Stimulated activated CD8-positive, alpha-beta memory T cell treated with anti-CD3 and anti-CD28 coated beads, Interleukin-7, amount 100 ng/mL, for 24 hours (primary cell): ENCODE measurements at places on chromosomes 6 and 20.

DNA sequence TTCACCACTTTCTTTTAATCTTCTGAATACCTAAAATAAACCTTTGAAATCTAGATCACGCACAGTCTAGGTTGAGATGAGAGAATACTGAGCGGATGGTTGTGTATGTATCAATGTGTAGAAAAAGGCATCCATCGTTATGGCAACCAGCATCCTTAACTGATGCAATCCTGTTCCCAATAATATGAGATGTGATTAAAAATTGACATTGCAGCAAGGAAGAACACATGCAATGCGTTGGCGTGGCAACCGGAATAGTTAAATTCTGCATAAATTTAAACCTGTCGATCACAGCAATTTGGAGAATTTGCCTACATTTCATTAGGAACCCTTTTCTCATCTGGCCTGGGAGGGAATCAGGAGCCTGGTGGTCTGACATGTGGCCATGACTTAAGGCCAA lies 1.3 kb upstream of the L3MBTL1 start:
- no peak for DNase-seq

GRCh38 chr6:26375270-26375669 lies 7.6 kb upstream of the BTN2A2 start:
- no peak for DNase-seq

DNA sequence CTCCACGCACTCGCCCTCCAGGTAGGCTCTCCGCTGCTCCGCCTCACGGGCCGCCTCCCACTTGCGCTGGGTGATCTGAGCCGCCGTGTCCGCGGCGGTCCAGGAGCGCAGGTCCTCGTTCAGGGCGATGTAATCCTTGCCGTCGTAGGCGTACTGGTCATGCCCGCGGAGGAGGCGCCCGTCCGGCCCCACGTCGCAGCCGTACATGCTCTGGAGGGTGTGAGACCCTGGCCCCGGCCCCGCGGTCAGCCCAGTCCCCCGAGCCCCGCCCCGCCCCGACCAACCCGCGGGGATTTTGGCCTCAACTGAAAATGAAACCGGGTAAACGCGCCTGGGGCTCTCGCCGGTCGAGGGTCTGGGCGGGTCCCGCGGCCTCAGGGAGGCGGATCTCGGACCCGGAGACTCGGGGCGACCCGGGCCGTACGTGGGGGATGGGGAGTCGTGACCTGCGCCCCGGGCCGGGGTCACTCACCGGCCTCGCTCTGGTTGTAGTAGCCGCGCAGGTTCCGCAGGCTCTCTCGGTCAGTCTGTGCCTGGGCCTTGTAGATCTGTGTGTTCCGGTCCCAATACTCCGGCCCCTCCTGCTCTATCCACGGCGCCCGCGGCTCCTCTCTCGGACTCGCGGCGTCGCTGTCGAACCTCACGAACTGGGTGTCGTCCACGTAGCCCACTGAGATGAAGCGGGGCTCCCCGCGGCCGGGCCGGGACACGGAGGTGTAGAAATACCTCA lies 598 bp downstream of the HLA-B start:
- DNase-seq, result no peak

DNA sequence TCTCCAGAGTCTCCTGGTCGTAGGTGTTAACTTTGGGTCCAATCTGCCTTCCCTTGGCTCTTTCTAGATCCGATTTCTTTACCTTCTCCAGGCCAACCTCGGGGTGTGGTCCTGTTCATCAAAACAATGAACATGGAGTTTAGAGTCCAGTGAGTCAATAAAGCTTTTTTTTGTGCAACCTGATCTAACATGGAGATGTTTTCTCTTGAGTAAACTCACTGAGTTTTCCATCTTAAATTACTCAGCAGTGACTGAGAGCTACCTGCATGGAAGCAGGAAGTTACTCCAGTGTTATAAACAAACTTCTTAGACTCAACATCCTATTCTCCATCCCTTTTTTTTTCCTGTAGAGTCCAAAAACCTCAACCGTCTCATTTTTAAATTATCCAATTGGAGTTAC lies 14.9 kb upstream of the SLC22A1 start:
- DNase-seq, result no peak

GRCh38 chr20:58447511-58448391 lies 58.7 kb downstream of the VAPB start:
- peak; percentile 4 for DNase-seq

- no peak for DNase-seq
Measured at GRCh38 chr6:28209753-28210535, 15.1 kb upstream of the ZSCAN9 start.

DNA sequence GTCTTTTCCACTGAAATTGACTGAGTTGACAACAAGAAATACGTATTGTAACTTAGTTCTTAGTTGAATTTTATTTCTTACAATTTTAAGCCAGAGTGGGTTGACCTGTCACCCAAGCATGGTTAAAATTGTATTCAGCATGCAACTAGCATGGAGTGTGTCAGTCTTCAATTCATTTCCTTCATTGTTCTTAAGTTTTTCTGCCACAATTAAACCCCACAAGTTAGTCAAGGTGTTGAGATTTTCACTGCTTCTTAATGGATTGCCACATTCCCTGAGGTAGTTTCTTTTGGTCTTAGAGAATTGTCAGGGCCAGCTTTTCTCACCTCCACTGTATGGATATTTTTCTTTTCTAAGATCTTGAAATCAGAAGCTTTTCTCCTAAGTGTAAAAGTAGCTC lies 2.1 kb downstream of the PTPN1 start:
- DNase-seq, result no peak

GRCh38 chr6:147116056-147116455 lies 88.2 kb upstream of the STXBP5 start:
- DNase-seq, result no peak

DNA sequence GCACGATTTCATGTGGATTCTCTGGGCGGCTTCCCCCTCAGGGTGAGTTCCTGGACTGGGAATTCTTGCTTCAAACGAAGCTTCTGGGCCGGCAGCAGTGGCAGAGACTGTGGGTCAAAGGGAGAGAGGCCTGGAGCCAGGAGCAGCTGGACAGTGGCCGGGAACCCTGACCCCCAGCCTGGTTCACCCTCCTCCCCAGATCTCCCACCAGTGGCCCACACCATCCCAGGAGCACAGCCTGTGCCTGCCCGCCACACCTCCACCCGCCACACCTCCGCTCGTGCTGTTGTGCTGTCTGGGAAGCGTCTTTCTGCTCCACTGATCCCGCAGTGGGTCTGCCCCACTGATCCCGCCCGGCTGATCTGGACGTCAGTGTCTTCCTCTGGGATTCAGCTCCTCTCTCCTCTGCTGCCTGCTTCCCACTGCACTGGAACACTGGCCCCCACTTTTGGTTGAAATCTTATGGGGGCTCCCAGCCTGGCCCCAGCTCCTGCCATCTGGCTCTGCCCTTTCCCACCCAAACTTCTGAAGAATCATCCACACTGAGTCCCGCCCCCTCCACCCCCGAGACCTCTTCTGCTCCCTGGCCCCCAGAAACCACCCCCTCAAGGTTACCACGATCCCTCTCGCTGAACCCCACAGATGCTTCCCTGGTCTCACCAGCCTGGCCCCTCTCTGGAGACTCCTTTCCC lies 9.8 kb downstream of the ZBP1 start:
- no peak for DNase-seq

DNA sequence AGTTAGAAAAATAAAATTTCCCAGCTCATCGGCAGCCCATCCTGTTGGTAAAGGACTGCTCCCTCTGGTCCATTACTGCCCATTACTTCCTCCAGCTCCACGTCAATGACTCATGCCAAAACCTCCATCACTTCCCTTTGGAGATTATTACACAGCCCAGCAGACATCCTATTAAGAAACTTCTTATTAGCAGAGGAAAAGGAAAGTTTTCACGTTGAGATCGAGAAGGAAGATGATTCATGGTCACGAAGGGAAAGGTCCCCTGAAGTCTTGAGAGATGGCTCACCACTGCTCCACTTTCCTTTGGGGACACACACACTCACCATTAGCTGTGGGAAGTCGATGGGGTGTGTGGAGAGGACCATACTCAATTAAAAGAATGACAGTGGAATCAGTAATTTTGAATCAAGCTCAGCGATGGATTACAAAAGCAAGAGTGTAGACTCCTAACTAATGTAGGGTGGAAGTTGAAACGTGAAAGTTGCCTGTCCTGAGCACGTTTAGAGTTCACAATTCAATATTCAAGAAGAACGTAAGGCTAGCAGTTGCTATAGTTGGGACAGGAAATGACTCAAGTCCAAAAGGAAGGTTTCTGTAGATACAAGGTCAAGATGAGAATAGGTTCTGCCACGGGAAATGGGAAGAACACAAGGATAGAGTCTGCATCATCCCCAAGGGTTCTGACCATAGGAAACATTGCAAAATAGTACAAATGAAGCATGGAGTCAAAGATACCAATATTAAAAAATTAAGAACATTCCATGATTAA lies 21.6 kb downstream of the SASH1 start:
- no peak for DNase-seq

GRCh38 chr6:70079241-70079640 lies 212.9 kb downstream of the COL19A1 start:
- DNase-seq, result no peak

- DNase-seq, result peak; percentile 53
Measured at GRCh38 chr6:129709769-129710449, at the start of gene ARHGAP18. ARHGAP18 (minus strand) TSS chr6:129710177; CDS start chr6:129710136, 41 bp downstream.

- no peak for DNase-seq
Measured at GRCh38 chr20:15857173-15857784, 716.0 kb downstream of the KIF16B start.

- DNase-seq, result no peak
Measured at GRCh38 chr6:110265273-110265672, 85.0 kb downstream of the CDC40 start.

DNA sequence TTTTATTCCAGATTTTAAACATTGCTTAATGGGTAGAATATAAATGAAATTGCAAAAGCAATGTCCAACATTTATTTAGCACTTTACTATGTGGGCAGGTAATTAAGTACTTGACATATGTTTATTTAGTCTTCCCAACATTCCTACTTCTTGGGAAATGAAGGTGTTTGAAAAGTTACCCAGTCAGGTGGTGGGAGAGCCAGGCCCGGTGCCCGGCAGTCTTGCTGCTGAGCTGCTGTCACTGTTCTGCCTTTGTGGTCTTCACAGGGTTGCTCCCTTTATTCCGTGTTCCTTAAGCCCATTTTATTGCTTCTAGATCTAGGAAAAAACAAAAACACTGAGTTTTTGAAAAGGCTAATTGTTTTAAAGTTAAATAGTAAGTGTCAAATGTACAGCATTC lies 42.6 kb upstream of the TULP4 start:
- DNase-seq, result no peak

DNA sequence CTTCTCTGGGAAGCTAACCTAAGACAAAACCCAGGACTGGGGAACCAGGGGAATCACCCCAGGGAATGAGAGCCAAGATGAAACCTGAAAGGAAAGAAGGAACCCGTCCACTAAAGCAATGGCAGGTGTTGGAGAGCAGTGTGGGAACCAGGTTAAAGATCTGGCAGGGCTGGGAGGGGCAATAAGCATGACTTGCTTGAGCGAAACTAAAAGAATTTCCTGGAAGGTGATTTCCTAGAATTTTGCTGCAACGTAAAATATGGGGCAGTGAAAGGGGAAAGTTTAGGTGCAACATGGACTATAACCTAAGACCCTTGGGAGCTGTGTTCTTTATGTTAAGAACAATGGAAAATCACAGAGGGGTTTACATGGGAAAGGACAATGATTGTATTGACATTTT lies 126.2 kb upstream of the SSTR4 start:
- no peak for DNase-seq

DNA sequence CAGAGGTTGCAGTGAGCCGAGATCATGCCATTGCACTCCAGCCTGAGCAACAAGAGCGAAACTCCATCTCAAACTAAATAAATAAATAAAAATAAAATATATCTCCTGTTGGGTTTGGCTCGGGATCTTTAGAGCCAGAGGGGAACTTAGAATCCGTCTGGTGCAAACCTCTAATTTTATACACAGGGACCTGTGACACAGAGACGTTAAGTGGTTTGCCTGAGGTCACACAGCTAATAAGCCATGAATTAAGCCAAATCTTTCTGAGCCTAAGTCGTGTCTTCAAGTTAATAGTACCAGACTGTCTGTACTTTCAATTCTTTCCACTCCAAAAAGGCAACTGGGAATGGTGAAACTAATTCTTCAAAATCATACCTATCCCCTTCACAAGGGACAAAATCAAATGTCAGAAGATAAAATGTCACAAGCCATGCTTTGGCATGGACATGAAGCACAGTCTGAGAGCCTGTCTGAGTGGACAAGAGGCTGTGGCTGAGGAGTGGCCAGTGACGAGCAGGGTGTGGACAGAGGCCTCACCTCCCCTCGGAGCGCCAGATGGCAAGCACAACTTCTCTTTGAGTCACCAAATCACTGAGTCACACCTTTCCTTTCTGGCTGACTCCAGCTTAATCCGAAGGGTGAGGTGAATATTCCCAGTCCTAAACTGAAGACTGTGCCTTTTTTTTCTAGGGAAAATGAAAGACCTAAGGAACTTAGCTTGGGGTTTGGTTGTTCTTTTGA lies 177.4 kb downstream of the TFAP2A start:
- no peak for DNase-seq

DNA sequence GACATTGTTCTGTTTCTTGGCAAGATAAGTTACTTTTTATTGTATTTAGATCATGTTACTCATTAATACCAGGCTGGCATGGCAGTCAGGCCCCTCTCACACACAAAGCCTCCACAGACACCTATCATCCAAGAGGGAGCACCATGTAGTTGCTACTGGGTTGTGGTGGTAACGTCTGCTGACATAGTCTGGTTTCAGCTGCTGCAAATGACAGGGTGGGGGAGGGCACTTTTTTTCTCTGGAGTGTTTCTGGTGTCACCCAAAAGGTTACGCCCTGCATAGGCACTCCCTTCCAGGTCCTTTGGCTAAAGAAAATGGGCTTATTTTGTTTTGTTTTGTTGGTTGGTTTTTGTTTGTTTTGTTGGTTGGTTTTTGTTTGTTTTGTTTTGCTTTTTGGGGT lies 236.4 kb upstream of the RIMS1 start:
- DNase-seq, result no peak

DNA sequence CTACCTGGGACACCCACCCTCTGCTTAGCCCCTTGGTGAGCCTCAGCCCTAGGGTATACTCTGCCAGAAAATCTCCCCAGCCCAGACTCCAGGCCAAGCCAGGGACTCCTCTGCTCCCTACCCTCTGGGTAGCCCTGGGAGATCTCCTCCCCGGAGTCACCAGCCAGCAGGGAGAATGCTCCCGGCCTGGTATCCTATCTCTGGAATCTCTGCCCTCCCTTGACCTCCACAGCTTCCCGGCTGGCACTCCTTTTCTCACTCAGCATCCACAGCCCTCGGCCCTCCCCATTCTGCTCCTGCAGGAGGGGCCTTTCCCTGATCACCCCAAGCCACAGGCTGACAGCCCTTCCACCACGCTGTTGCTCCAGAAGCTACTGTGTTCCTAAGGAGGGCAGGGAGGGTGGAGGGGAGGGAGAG lies 22.6 kb downstream of the NOL4L start:
- DNase-seq, result no peak

- DNase-seq, result no peak
Measured at GRCh38 chr6:157219201-157220200, 103.8 kb downstream of the TMEM242 start.

GRCh38 chr6:19999319-20000191 lies 162.4 kb downstream of the ID4 start:
- no peak for DNase-seq

GRCh38 chr6:114764866-114765265 lies 422.0 kb upstream of the HS3ST5 start:
- no peak for DNase-seq
